ENCODE measurements at places on chromosomes 12 and 14.
A peak's percentile ranks its signal among the peaks of the same experiment; 100 is the strongest.

- DNase-seq, result no peak
These were observed 496 bp upstream of the ISCU start for GRCh38 chr12:108561852-108562347.

DNA sequence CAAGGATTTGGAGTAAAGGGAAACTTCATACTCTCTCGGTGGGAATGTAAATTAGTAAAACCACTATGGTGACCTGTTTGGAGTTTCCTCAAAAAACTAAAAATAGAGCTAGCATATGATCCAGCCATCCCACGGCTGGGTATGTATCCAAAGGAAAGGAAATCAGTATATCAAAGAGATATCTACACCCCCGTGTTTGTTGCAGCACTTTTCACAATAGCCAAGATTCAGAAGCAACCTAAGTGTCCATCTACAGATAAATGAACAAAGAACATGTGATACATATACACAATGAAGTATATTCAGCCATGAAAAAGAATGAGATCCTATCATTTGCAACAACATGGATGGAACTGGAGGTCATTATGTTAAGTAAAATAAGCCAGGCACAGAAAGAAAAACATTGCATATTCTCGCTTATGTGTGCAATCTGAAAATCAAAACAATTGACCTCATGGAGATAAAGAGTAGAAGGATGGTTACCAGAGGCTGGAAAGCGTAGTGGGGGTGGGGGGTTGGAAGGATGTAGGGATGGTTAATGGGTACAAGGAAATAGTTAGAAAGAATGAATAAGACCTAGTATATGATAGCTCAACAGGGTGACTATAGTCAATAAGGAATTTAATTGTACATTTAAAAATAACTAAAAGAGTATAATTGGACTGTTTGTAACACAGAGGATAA lies 468.0 kb downstream of the BCAT1 start:
- no peak for DNase-seq

GRCh38 chr12:51980051-51980808 lies 26.5 kb upstream of the TAMALIN start:
- peak; percentile 77 for DNase-seq

GRCh38 chr14:33767586-33768457 lies 183.1 kb downstream of the EGLN3 start:
- no peak for DNase-seq

DNA sequence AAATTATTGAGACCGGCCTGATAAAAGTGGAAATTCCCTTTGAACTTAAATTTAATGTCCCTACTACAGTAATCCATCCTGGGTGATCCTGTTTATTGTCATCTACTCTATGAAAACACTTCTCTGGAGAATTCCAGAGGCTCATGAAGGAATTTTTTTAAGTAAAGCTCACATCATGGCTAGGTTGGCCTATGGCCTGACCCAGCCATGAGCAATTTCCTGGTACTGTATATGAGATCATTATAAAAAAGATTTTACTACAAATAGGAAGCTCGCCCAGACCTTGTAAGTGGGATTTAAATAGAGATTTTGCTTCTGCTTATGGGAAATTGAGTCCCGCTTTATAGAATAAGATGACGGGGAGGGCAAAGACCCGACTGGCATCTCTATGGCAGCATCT lies 215.5 kb downstream of the DPF3 start:
- DNase-seq, result no peak

GRCh38 chr14:32381869-32382268 lies 52.8 kb downstream of the AKAP6 start:
- DNase-seq, result no peak

DNA sequence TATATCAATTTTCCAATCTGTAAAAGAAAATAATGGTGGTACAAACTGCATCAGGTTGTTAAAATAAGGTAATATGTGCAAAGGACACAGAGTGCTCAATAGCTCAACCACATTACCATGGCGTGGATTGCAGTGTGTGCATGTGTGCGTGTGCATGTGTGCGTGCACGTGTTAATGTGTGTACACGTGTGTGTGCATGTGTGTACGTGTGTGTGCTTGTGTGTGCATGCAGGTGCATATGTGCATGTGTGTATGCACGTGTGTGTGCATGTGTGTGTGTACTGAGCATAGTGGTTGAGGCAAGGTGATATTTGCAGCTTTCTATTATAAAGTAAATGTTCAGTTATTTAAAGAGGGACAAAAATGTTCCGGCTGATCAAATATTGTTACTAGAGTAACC lies 115.6 kb downstream of the NT5DC3 start:
- DNase-seq, result no peak
